ENCODE measurements at places on chromosomes 4 and X. TPM values are rescaled to one million over a fixed set of nuclear protein-coding genes. Genes with fewer than 3 reads are reported as not detected.

DNA sequence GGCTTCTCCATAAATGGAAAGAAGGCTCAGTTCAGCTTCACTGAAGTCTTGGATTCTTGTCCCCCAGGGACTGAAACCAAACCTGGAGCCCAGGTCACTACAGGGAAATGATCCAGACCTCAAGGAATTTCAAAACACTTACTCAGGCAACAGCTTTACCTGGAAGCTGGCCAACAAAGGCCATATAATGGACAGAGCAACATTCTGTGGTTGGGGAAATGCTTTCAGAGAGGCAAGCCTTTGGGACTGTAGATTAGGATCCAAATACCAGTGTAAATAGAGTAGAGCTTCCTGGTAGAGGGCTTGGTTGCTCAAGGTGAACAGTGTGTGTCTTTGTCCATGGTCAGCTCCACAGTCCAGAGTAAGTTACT, 57.0 kb upstream of the PROM1 start:
- no peak for DNase-seq

- DNase-seq: no peak
Observed at GRCh38 chrX:111365770-111366325, 46.1 kb downstream of the DCX start.

Gene ZCCHC18
- total RNA-seq: 3.0 TPM

DNA sequence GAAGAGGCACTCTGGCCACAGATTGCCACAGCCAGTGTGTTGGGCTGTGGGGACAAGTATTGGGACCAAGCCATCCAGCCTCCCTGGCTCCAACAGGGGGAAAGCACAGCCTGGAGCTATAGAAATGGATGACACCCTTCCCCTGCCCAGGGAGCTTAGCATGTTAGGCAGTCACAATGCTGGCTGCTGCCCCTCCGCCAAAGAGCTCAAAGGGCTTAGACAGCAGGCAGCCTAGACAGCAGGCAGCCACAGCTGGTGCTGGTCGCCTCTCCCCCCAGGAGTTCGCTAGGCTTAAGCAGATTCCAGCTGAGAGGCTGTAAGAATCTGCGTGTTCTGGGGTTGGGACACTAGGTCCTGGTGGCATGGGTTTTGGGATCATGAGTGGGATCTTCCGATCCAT, 94.5 kb upstream of the MXRA5 start:
- no peak for DNase-seq

GRCh38 chr4:24777536-24778463, 17.6 kb upstream of the SOD3 start:
- DNase-seq: no peak

- peak; percentile 41 for DNase-seq
Observed at GRCh38 chr4:186190581-186191199, 677 bp upstream of the CYP4V2 start.

Gene IL3RA
- 1.5 TPM for total RNA-seq

DNA sequence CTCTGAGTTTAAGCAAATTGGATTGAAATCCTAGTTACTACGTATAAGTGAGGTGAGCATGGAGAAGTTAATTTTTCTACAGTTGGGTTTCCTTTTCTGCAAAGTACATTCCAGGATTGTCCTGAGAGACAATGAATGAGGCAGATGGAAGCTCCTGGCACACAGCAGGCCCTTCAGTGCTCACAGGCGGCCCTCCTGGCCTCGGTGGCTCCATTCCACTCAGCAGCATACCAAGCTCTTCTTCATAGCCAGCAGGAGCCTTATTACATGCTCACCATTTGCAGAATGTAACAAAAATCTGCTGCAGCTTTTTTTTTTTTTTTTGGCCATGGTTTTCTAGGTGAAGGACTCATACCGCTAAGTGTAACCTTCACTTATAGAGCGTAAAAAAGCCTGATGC, 113.2 kb upstream of the FAM9B start:
- no peak for DNase-seq

- DNase-seq: no peak
Observed at GRCh38 chrX:24110069-24110468, 39.5 kb upstream of the ZFX start.

Gene VSIG1
- total RNA-seq: 0.22 TPM

- no peak for DNase-seq
Observed at GRCh38 chr4:183675625-183676024, 16.5 kb downstream of the TRAPPC11 start.

Gene RBMXL3
- not detected for total RNA-seq

All from activated T-cell treated with anti-CD3 and anti-CD28 coated beads, Interleukin-2, amount 50 U/mL, for 72 hours (primary cell).